ENCODE measurements at places on chromosomes 6 and 20. TPM values are rescaled to one million over a fixed set of nuclear protein-coding genes. Genes with fewer than 3 reads are reported as not detected.

HMGCLL1 gene
- not detected for total RNA-seq

- DNase-seq: no peak
Observed at GRCh38 chr6:144493035-144493910, 208.1 kb downstream of the UTRN start.

CFAP61 gene
- not detected for total RNA-seq

- no peak for DNase-seq
Observed at GRCh38 chr6:75206576-75207342, 906 bp upstream of the COL12A1 start.

DNA sequence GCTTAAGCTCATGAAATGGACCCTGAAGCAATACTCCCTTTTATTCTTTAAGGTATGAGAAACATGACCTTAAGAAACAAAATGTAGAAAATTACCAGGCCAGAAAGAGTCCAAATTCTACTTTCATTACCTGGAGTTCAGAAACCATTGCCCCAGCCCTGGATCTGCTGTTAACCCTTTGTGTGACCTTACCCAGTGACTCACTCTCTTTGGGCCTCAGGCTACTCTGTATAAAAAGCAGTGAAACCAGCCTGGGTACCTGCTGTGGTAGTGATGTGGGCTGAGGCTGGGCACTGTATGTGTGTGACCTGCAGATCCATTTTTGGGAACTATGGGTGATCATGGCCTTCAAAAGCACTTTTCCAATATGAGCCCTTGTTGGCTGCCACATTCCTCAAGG, 47.2 kb downstream of the SLC9A8 start:
- no peak for DNase-seq

GRCh38 chr6:169849396-169849795, 98.0 kb downstream of the ERMARD start:
- no peak for DNase-seq

DNA sequence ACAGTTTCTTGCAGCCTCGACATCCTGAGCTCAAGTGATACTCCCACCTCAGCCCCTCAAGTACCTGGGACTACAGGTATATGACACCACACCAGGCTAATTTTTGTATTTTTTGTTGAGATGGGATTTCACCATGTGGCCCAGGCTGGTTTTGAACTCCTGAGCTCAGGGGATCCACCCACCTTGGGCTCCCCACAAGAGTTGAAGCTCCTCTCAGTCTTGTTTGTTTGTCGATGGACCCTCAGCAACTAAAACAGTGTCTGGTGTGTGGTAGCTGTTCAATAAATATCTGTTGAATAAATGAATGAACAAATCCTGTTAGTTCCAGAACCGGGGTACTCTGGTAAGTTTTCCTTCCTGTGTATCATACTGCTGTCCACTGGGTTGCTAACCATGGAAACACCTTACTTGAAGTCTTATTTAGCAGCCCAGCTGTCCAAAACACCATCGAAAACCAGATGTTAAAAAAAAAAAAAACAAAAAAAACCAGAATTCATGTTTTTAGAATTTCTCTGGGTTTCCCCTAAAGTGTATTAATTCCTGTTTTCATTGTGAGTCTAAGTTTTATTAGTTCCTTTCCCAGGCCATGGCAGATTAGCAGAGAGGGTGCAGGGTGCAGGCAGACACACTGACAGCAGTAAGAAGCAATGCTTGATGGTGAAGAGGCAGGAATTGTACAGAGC, 7.8 kb upstream of the EZR start:
- DNase-seq: peak; percentile 48

DNA sequence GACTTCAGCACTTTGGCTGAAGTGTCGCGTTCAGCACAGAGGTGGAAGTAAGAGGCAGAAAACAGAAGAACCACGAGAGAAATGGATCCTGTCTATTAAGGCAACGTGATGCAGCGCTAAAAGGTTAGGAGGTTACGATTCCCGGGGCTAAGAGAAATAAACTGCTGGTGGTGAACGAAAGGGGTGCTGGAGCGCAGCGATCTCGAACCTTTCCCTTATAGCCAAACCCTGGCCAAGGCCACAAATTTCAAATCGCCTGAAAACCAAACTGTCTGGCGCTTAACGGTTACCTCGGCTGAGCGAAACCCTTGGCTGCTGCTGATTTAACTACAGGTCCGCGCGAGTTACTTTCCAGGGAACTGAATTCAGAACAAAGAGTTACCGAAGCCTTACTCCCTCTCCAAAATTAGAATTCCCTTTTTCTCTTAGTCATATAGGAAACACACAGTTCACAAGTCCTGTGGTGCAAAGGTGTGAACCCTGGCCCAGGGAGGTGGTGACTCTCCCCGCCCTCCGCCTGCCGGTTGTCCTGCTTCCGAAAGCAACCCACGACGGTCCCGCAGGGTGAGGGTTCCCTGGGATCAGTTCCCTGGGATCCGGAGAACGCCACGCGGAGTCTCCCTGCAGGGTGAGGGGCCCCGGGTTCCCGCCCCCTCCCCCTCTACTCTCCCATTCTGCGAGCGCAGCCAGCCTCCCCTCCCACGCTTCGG, 1.3 kb upstream of the SLC35D3 start:
- no peak for DNase-seq

- DNase-seq: no peak
Observed at GRCh38 chr20:50194422-50194830, 3.8 kb downstream of the CEBPB start.

GRCh38 chr6:5214570-5215052, 46.1 kb downstream of the LYRM4 start:
- DNase-seq: peak; percentile 12

GRCh38 chr20:36205026-36205425, 31.3 kb upstream of the AAR2 start:
- no peak for DNase-seq

SOX18 gene
- not detected for total RNA-seq

DNA sequence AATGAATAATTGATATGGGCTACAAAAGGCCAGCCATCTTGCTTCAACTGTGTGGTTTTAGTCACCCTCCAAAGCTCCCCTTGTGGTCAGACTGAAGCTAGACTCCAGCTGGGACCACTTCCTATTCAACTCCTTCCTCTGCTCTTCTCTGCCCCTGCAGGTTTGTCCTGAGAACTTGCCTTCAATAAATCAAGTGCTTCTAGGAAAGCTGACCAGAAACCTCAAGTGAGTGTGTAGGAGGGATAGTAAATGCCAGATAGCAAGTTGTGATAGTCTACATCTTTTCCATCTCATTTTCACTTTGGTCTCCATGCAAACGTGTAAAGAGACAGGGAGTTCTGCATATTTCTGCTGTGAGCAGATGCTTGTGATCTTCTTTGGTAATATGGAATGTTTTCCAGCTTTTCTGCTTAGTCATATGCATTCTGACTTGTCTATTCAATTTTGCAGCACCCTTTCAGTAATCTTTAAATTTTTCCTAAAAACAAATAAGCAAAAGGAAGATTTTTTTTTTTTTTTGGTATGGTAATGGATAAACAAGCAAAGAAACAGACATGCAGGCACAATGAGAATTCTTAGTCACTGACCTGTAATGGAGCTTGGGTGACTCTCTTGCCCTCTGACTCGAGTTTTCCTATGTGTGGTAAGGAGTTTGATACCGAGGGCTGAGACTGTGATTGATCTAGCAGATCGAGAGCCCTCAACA, 201.3 kb upstream of the BTBD3 start:
- peak; percentile 2 for DNase-seq

- no peak for DNase-seq
Observed at GRCh38 chr6:100461278-100461916, 3.3 kb downstream of the SIM1 start.

PERP gene
- not detected for total RNA-seq

GRCh38 chr6:100999034-100999597, 118.0 kb upstream of the ASCC3 start:
- DNase-seq: no peak

GRCh38 chr6:167654389-167654788, 172.3 kb upstream of the AFDN start:
- DNase-seq: no peak

- DNase-seq: no peak
Observed at GRCh38 chr6:14283600-14284235, 166.1 kb downstream of the CD83 start.

EYS gene
- not detected for total RNA-seq

ENPP1 gene
- 0.39 TPM for total RNA-seq

- no peak for DNase-seq
Observed at GRCh38 chr6:20652299-20653084, 118.2 kb downstream of the CDKAL1 start.

TFAP2C gene
- total RNA-seq: not detected

DNA sequence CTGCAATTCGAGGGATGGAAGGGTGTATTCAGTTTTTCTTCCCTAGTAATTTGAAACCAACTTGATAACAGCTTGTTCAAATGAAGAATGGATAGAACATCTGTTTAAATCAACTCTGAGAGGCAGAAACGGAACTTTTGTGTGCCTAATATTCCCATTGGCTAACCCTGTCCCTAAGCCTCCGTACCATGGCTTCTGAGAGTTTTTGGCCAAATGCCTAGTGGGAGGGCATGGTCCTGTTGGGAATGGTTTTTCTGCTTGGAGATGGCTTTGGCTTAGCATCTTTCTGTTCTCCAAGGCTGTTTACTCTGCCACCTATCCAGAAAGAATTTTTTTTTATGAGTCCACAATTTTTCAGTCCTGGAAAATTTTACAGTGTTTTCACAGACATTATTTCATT, 126.7 kb upstream of the MLIP start:
- DNase-seq: no peak

GRCh38 chr6:113809826-113810225, 47.3 kb upstream of the MARCKS start:
- peak; percentile 75 for DNase-seq

GRCh38 chr6:6639572-6639971, 51.1 kb downstream of the LY86 start:
- DNase-seq: no peak

GRCh38 chr6:125974214-125974866, 12.0 kb upstream of the TRMT11 start:
- DNase-seq: peak; percentile 76

DNA sequence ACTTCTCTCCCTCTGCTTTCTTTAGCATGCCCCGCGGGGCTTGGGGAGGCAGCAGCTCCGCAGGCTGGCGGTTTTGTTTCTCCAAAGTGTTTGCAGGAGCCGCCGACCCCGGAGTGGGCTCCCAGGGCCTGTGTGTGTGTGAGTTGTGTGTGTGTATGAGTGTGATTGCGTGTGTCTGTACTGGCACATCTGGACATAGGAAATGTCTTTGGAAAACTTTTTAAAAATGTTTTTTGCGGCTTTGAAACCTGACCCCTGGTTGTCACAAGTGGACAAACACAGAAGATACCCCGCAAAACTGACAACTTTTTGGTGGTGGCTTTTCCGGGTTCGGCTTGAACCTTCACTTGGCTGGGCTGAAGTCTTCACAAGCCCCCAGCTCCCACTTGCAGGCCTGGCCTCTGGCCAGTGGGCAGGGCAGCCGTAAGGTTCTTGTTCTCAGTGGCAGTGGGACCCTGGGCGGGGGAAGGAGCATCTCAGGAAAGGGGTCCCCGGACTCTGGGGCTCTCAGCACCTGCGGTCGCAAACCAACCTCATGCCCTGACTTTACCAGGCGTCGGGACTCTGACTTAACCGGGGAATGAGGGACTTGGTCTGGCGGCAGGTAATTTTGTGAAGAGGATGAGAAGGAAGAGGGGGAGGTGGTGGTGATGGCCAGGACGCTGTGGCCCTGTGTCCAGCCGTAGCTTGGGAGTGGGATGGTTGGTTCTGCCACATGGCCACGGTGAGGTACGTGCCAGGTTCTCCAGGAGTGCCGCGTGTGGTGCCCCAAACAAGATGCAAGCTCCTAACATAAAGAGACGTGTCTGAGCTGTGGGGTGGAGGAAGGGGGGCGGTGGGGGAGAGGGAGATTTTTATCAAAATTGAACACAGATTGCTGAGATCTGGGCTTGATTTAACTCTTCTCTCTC, 619 bp downstream of the DAAM2 start:
- no peak for DNase-seq

OR2H1 gene
- not detected for total RNA-seq

TNXB gene
- 10.5 TPM for total RNA-seq

DNA sequence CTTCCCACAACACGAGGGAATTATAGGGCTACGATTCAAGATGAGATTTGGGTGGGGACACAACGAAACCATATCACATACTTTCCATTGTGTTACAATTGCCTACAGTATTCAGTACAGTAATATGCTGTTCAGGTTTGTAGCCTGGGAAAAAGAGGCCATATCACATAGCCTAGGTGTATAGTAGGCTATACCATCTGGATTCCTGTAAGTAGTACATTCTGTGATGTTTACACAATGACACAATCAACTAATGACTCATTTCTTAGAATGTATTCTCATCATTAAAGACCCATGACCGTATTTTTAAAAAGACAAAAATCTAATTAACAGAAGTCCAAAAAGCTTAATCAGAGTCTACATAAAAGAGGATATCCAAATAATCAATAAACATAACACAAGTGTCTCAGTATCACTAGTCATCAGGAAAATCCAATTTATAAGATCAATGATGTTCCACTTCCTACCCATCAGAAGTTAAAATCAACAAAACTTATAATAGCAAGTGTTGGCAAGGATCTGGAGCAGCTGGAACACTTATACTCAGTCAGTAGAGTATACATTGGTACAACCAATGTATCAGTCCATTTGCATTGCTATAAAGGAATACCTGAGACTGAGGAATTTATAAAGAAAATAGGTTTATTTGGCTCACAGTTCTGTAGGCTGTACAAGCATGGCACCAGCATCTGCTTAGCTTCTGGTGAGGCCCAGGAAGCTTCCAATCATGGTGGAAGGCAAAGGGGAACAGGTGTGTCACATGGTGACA, 215.9 kb downstream of the CLVS2 start:
- DNase-seq: no peak

GRCh38 chr20:43900121-43900466, 14.6 kb upstream of the TOX2 start:
- DNase-seq: no peak

GRCh38 chr6:138225953-138226352, 7.7 kb upstream of the PBOV1 start:
- DNase-seq: no peak

- DNase-seq: no peak
Observed at GRCh38 chr6:57432919-57433684, 115.7 kb downstream of the PRIM2 start.

DNA sequence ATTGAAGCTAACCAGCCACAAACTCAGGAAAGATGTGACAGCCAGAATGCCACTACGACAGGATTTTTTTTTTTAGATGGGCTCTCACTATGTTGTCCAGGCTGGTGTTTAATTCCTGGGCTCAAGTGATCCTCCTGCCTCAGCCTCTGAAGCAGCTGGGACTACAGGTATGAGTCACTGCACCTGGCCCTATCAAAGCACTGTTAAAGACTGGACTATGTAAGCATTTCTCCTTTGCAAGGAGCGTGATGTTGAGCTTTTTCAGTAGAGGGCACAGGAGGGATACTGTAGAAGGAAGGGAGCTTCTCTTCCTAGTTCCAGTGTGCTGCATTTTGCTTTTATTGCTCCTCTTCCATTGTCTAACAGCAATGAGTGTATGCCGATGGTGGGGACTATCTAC, 35.8 kb downstream of the ZBTB9 start:
- peak; percentile 7 for DNase-seq

GRCh38 chr6:146601352-146601751, 2.6 kb downstream of the ADGB start:
- DNase-seq: no peak

DNA sequence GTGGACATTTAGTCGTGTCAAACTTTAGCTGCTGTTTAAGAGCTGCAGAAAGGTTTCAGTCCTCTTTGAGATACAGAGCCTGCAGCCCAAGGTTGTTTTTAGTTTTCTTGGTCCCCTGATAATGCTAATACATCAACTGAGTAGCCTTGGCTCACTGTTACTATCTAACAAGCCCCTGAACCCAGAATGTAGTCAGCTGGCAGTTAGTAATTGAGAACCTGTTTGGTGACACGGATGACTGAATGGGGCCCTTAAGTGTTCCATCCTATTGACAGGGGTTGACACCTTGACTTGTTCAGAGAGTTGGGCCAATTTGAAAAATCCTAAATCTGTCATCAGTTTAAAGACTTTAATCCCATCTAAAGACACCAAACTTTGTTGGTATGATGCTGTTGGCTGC, 2.8 kb downstream of the RTN4IP1 start:
- DNase-seq: peak; percentile 87

COL9A1 gene
- total RNA-seq: not detected

All from OCI-LY7 (cell line).